ENCODE measurements at places on chromosomes 6 and 20.

DNA sequence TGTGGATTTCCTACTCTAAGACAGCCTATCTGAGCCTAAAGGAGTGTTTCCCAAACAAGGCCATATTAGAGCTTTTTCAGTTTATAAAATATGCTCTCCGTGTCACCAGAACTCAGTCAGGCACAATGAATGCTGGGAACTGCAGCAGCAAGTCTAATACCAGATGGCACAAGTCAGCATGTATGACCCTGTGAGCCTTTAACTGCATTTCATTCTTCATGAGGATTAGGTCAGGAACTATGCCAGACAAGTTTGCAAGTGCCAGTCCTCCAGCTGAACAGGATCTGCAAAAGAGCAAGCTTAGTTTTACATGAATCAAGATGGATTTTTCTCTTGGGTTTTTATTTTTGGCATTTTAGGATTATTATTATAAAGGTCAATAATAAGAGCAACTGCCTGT lies 66.7 kb upstream of the SAMD5 start:
- DNase-seq: no peak

GRCh38 chr6:43992783-43993644 lies 134.2 kb downstream of the MRPL14 start:
- DNase-seq: no peak

DNA sequence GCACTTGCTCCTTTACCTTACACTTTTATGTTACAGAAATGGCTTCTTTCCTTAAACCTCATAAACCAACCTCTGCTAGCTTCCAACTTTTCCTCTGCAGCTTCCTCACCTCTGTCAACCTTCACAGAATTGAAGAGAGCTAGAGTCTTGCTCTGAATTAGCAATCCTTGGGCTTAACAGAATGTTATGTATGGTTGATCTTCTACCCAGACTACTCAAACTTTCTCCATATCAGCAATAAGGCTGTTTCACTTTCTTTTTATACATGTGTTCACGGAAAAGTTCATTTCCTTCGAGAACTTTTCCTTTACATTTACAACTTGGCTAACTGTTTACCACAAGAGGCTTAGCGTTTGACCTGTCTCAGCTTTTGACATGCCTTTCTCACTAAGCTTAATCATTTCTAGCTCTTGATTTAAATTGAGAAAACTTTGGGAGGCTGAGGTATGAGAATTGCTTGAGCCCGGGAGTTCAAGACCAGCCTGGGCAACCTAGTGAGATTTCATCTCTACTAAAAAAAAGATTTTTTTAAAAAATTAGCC lies 207.3 kb downstream of the BMP7 start:
- no peak for DNase-seq

GRCh38 chr20:38630727-38631126 lies 29.1 kb downstream of the ARHGAP40 start:
- DNase-seq: no peak

DNA sequence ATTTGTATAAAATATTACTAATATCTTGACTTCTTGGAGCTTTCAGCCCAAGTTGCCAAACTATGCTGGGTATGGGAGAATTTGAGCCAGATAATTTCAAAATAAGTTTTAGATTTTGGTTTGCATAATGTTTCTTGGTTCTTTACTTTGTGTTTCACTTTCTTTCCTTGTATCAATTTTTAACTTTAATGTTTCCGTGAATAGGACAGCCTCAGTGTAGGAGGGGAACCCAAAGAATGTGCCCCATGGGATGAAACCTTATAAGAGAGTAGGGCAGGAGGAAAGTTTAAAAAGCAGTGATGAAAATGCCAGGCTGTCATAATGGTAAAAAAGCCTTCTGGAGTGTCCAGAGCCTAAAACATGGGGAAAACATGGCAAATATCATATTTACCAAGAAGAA lies 252.4 kb upstream of the IRAK1BP1 start:
- DNase-seq: no peak

DNA sequence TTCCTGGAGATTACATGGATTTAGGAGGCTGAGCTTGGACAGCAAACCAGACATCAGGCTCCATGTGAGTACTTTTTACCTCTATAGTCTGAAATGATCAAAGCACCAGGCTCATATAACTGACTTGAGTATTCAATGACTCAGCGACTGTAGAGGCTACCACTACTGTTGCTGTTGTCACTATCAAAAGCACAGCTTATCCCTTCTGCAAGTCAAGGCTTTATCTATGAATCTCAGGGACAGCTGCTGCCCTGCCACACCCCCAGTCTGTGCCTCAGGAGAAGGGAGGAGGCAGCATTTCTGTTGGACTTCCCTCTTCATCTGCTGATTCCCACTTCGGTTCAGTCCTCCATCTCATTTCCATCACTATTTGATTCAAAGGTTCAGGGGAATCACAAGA lies 80.5 kb upstream of the CNR1 start:
- DNase-seq: no peak

GRCh38 chr6:38427492-38428210 lies 212.1 kb downstream of the BTBD9 start:
- DNase-seq: no peak

- no peak for DNase-seq
These were observed 147.8 kb downstream of the HS3ST5 start for GRCh38 chr6:114195027-114195365.

GRCh38 chr20:6994452-6994851 lies 227.0 kb downstream of the BMP2 start:
- DNase-seq: peak; percentile 73

DNA sequence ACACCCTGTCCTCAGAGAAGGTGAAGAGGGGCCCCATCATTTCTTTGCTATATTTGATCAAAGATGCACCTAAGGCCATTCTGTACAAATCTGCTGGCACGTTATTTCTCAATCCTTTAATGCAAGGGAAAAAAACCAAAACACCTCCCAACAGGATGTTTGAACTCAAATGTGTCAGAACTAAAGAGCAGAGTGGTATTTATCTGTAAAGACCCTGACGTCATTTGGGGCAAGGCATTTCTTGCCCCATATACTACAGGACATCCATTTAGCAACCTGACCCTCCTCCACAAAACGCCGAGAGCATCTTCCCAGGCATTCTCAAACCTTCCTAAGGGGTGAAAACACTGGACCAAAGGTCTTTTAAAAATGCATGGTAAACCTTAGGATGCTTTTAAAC lies 50.8 kb downstream of the ZMYND8 start:
- DNase-seq: peak; percentile 98

DNA sequence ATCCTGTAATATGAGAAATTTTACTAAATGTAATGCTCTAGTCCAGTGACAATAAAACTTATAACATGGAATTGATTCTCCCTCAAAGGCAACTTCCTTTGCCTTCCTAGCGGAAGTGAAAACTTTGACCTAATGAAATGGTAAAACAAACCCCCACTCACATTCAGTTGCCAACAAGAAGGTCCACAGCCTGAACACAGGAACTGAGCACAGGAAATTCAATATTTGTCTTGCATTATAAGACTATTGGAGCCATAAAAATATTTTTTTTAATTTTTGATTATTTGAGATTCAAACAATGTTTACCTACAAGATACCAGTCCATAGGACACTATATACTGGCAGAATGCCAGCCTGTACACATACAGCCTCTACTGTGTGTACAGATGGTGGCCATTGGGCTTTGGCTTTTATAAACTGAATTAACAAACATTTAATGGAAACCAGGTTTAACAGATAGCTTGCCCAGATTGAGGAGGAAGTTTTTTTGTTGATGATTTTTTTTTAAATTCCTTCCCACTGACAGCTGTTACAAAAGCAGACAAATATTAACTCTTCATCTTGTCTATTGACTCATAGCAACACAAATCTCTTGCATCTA lies 481.5 kb upstream of the JAG1 start:
- no peak for DNase-seq

DNA sequence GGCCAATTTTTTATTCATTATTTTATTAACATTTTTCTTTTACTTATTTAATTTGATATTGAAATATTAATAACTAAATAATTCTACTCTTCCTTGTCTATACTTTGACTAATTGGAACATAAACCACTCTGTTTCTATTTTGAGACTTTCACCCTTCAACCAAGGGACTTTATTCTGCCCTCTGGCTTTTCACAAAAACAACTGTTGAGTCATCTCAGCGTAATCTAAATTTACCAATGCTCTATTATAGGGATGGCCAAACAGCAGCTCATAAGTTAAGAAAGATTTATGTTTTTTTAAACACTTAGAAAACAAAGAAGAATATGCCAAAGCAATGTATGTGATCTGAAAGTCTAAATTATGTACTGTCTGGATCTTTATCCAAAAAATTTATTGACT lies 46.7 kb downstream of the DOP1A start:
- no peak for DNase-seq

DNA sequence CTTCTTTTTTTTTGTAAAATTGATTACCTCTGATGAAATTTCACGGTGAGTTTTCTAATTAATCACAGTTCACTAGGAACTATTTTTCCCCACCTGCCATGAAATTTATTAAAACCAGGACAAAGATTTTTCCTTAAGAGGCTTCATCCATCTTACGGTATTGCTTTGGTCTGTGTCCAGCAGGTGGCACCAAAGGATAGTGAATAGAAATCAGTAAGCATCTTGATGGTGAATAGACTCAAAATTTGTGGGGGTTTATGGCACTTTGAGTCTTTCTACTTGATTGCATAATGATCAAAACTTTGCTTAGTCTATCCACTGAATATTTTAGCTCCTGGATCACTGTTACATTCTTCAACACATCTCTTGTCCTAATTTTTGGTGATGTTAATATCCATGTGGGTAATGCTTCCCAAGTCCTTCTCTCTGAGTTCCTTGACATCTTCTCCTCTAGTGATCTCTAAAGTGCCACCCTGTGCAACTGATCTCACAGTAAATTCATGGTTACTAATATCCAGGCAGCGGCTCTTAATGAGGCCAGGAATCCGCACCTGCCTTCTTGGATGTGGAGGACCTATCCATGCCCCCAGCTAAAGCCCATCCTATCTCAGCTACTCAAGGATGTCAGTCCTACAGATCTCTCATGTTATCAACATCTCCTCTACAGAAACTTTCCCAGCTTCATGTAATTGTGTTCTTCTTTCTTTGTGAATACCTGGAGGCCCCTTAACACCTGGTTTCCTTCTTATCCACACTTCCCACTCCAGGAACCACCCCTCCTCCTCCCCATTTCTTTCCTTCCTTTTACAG lies 54.5 kb downstream of the STMND1 start:
- DNase-seq: peak; percentile 73

DNA sequence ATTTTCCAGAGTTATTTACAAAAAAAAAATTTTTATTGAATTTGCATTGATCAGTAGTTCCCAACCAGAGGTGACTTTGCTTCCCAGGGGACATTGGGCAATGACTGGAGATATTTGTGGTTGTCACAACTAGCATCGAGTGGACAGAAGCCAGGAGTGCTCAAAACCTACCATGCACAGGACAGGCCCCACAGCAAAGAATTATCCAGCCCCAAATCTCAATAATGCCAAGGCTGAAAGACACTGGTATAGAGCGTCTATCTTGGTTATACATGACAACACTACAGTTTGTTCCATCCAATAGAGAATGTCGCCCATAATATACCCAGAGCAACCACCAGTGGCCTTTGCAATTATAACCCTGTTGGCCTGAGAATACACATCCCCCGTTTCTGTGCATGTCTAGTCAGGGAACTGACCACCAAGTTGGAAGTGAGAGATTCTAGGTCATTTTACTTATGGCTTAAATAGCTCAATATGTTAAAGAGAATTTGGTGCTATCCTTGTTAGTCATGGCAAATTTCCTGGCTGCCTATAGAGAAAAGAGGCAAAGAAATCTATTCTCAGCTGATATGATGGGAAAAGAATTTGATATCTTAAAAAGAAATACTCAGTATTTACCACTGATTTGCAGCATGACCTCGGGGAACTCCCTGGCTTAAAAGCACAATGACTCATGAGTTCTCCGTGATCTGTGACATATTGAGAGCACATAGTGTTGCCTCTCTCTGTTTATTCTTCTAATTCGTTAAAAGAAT lies 76.0 kb upstream of the ADTRP start:
- DNase-seq: peak; percentile 75

DNA sequence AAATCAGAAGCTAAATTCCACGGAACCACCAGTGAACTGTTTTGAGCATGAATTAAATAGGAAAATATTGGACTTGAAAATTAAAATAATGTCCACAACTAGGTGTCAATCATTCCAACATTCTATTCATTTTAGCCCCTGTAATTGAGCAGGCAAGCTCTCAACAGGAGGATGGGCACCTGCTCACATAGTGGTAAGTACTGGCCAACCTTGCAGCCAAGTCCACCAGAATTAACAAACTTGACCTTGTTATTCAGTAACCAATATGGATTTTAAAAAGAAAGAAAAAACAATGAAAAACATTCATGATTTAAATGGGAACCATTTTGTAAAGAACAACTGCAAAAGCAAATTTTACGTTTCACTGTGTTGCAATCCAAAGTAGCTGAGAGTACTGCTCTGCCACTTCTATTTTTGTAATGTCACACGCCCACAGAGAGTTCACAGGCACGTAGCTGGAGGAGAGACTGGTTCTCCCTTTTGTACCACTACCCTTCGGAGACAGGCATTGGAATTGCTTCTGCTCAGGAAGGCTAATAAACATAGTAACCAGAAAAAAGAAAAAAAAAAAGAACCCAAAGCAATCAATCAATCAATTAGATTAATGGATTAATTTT lies 75.2 kb upstream of the F13A1 start:
- DNase-seq: no peak

- no peak for DNase-seq
These were observed 51.0 kb downstream of the RPS12 start for GRCh38 chr6:132865364-132865763.

DNA sequence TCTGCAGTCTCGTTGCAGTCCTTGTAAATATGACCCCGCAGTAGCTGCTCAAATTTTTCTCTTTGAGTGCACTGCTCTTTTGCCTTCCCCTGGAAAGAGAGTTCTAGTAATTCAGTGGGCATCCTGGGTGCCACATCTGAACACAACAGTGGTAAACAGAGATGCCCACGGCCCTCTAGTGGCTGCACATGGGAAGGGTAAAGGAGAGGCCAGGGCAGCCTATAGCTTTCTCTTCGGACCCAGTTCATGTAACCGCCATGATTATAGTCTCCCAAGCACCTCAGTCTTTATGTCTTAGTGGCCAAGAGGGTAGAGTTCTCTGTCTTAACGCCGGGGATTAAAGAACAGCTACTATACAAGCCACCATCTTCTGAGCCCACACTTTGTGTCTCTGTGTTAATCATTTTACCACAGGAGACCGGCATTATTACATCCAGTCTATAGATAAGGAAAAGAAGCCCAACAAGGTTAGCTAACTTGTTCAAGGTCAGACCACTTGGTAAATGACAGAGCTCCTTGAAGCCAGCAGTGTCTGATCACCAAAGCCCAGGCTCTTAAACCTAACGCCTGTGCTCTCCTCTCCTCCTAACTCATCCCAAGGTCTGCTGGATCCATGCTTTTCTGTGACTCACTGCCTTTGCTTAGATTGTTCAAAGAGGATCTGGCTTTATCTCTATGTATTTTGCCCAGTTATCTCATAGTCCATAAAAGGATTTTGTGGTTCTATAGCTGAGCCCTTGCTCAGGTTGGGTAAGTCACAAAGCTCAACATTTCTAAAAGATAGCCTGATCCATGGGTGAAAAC lies 81.8 kb downstream of the ISM1 start:
- DNase-seq: peak; percentile 2

GRCh38 chr6:116507324-116507723 lies 4.1 kb upstream of the CALHM5 start:
- peak; percentile 67 for DNase-seq

All from amniotic epithelial cell (primary cell).